Testis (tissue), 5 donors: ENCODE measurements at places on chromosomes 1 and 21. TPM values are rescaled to one million over a fixed set of nuclear protein-coding genes. Genes with fewer than 3 reads are reported as not detected.

Gene LSS
- 126 TPM for total RNA-seq

Gene HLX
- 5.3 TPM for total RNA-seq

Gene B3GALNT2
- 62.5 TPM for total RNA-seq

DNA sequence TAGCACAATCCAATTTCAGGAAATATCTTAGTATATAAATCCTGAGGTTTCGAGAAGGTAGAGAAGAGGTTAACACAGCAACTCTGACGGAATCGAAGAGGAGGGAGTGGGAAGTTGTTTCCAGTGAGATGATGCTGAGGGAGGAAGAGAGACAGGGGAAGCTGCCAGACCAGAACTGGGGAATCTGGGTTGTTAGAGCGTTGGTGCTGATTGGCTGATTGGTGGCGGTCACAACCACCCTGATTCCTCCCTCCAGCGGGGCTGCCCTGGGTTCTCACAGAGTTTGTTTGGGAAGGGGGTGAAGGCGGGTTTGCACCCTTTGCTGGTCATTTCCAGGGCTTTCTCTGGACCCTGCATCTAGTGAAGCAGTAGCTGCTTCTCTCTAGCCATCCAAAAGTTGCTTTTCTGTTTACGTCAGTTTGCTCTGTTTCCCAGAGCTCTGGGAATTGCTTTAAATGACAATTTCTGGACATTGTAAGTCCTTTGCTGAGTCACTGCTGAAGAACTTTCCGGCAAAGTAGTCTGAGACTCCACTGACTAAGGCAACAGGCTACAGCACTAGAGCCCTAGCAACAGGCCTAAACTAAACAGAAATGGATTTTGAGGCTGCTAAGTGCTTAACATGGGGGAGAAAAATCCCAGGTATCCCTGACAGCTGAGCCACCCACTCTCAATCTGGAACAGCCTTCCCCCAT lies 90.1 kb downstream of the TENT5C start:
- H3K4me3 ChIP-seq: no peak overlapping the region
- no peaks in the 10 kb centered on the region for H3K27me3 ChIP-seq
- no peak for DNase-seq
- H3K4me1 ChIP-seq: no peaks in the 10 kb centered on the region
- no peaks in the 10 kb centered on the region for H3K36me3 ChIP-seq

- H3K27ac ChIP-seq: no peak overlapping the region
- no peaks in the 10 kb centered on the region for H3K4me1 ChIP-seq
These were observed 191.3 kb upstream of the HP1BP3 start for GRCh38 chr1:20978413-20978812.

GRCh38 chr1:174584071-174584470 lies 136.3 kb downstream of the GPR52 start:
- no peak overlapping the region for H3K27ac ChIP-seq
- no peaks in the 10 kb centered on the region for H3K36me3 ChIP-seq
- DNase-seq: no peak
- H3K27me3 ChIP-seq: no peaks in the 10 kb centered on the region
- H3K4me1 ChIP-seq: no peaks in the 10 kb centered on the region
- no peak overlapping the region for H3K4me3 ChIP-seq
